Activated naive CD4-positive, alpha-beta T cell (primary cell): ENCODE measurements at places on chromosomes 6 and 20.

GRCh38 chr6:120826253-120826652 is 508.0 kb downstream of the TBC1D32 start:
- no peak for DNase-seq

GRCh38 chr20:48246061-48246790 is 460.9 kb upstream of the SULF2 start:
- no peak for DNase-seq

DNA sequence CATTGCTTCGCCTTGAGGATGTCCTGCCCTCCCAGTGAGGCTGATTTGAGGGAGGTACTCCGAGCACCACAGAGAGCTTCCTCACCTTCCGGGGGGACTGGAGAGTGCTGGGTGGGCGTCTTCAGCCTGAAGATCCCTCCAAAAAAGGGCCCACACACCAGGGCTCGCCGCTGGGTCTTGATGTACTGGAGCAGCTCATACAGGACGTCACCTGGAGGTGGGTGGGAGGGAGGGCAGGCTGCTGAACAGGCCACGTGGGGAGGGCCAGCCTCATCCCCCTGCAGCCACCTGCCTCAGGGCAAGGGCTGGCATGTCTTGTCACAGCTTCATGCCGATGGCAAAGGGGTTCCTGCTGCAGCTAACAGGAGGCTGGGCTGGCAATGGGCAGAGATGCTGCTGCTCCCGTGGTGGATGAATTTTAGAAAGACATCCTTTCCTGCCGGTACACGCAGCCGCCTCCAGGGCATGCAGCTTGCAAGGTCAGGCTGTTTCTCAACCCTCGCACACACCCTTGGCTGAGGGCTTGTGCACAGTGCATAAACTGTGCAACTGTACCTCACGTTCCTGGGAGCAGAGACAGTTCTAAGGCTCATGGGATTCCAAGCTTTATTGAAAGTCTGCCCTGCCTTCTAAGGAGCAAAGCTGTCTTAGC is 14.0 kb downstream of the ETV7 start:
- no peak for DNase-seq

DNA sequence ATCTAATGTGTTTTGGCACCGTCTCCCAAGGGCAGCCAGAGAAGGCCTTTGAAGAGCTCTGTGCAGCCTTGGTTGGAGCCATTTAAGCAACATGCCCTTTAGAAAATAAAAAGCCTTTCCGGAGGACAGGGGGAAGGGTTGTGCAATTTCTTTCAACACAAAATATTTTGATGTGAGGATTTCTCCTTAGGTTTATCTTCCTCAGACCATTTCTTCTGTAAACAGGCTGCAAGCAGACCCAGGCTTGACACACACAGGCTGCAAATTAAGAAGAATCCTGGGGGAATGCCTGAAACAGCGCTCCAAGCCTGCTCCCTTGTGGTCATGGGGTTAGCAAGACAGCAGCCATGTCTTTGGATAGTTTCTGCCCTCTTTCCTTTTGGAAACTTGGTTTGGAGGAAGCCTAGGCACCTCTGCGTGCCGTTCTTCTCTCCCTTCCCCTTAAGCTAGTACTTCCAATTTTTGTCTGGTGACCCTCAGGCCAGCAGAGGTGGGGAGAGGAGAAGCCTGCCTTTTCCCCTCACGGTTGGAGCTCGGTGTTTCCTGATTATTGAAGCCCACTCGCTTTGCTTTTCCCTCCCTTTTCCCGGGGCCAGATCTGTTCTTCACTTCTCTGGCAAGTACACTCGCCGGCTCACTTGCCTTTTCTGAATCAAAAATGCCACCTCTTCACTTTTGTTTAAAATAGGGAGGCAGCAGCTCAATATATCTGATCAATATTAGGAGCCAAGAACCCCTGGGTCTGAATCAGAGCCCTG is 39.6 kb upstream of the NOX3 start:
- no peak for DNase-seq

GRCh38 chr6:117194978-117195377 is 70.4 kb upstream of the VGLL2 start:
- no peak for DNase-seq

DNA sequence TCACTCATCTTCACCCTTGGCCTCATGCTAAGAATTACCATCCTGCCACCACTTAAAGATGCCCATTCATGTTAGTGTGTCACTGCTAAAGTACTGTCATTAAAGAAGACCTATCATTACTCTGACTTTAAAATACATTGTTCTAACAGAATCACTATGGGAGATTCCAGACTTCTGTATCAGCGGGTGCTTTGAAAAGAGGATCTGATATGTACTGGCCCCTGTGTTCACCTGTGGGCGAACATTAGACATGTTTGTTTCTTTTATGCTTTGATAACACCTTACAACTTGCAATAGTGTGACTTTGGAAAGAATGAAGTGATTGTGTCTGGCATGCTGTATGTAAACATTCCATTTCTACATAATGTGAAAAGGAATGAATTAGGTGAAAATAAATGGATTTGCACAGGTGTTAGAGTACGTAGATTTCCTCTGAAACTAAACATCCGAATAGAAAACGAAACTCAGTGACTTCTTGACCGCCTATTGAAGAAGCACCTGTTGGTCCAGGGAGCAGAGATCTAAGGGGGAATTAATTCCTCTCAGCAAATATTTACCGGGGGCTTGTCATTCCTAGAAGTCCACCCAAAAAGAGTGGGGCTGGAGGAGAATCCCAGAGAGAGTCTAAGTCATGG is 132.3 kb downstream of the CARMIL1 start:
- no peak for DNase-seq

DNA sequence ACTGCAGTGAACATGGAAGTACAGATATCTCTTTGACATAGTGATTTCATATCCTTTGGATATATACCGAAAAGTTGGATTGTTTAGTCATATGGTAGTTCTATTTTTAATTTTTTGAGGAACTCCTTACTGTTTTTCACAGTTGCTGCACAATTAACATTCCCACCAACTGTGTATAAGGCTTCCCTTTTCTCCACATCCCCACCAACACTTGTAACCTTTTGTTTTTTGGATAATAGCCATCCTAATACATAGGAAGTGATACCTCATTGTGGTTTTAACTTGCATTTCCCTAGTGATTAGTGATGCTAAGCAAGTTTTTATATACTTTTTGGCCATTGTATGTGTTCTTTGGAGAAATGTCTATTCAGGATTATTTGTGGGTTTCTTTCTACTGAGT is 45.1 kb upstream of the TENT5A start:
- DNase-seq = no peak
